ENCODE measurements at places on chromosomes 5 and 9.
A peak's percentile ranks its signal among the peaks of the same experiment; 100 is the strongest.

DNA sequence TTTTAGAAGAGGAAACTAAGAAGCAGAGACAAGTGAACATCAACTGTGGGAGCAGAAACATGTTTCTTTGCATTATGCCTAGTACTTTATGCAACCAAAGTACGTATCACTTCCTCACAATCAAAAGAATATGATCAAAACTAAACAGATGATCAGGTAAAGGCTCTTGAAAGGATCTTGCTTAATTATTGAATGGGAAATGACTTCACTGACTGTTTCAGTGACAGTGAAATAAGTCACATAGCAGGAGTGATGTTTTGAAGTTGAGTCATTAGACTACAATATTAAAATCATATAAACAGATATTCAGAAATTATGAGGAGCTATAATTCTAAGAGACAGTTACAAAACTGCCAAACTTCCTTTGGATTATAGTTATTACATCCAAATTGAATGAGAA lies 527.3 kb downstream of the MTRR start:
- no peak for DNase-seq

DNA sequence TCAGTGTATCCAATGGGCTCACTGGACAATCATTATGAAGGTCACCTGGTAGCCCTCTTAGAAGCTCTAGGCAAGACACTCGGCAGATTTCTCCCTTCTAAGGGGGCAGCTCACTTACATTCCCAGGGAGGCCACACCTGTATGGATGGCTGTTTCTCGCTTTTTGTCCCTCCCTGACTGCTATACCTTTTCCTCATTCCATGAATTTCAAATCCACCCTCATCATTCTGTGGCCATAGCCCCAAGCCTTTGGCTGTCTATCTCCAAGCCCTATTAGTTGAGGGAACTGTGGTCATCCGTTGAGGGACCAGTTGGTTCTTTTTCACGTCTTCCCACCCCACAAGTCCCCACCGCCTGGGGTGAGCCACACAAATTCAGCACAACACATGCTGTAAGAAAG lies 85.0 kb upstream of the RARS1 start:
- no peak for DNase-seq

DNA sequence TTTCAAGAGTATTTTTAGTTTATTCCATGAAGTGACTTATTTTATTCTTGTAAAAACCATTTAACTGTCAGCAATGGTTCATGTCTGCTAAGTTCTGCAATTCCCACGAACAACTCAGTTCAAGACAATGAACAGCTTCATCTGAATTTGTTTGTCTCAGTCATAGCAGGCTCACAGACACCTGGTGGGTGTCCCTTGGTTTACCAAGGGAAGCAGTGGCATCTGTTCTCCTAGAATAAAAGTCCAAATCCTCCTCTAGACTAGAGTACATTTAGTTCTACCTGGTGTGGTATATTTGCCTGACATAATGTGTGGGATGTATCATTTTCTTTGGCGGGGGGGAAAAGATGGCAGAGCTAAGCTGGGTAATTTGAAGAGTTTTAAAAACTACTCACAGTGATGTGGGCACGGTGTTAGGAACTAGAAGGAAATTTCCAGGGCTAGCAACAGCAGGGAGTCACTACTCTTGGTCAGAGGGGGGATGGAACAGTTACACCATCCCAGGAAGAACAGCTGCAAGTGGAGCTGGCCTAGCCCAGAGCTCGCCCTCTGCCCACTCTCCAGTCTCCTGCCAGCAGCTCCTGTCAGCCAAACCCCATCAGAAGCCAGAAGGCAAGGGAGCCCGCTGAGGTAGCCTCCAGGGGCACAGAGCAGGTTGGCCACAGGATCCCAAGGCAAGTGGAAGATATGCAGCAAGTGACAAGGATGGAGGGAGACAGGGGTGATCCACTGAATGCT lies 100.3 kb downstream of the PJA2 start:
- DNase-seq: no peak

DNA sequence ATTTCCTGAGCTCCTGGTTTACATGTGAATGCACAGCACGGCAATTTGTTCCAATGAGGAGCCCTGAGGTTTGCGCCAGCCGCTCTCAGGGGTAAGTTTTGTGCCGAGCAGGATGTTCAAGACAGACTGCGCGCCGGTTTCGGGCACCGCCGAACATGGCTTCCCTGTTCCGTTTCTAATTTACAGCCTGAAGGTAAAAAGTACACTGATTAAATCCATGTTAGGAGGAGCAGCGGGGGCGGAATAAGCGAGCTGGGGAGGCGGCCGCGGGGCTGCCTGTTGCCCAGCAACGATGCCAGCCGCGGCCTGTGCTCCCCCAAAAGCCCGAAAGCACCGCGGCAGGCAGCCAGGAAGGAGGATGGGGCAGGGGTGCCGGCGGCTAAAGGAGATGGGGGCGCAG lies 6.4 kb downstream of the SOWAHA start:
- DNase-seq: no peak

GRCh38 chr5:149503006-149503405 lies 48.2 kb downstream of the CSNK1A1 start:
- DNase-seq: no peak

- peak; percentile 88 for DNase-seq
These were observed 74.1 kb downstream of the SERINC5 start for GRCh38 chr5:80181618-80182211.

GRCh38 chr5:93107141-93107540 lies 473.9 kb downstream of the NR2F1-AS1 start:
- no peak for DNase-seq

All from HCT116 (cell line).